ENCODE measurements at places on chromosomes 12 and 14. TPM values are rescaled to one million over a fixed set of nuclear protein-coding genes. Genes with fewer than 3 reads are reported as not detected.

DNA sequence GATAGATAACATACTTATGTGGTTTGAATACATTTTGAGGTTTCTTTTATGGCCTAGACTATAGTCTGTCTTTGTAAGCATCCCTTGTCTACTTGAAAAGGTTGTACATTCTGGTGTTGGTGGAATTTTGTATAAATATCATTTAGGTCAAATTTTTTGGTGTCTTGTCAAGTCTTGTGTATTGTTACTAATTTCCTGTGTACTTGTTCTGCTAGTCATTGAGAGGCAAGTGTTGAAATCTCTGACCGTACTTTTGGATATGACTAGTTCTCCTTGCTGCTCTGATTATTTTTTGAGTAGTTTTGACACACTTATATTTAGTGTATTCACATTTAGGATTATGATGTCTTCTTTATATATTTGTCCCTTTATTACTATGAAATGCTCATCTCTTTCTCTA lies 219.6 kb downstream of the CCDC91 start:
- H3K4me3 ChIP-seq: no peak overlapping the region
- DNase-seq: no peak
- peaks cover 38% of the 10 kb centered on the region for H3K36me3 ChIP-seq
- H3K27ac ChIP-seq: no peak overlapping the region

GRCh38 chr12:4787965-4788364 lies 67.8 kb downstream of the GALNT8 start:
- H3K4me3 ChIP-seq: no peak overlapping the region
- no peaks in the 10 kb centered on the region for H3K4me1 ChIP-seq
- peaks cover 4% of the 10 kb centered on the region for H3K36me3 ChIP-seq
- no peak overlapping the region for H3K27ac ChIP-seq
- H3K27me3 ChIP-seq: peaks cover 53% of the 10 kb centered on the region

DNA sequence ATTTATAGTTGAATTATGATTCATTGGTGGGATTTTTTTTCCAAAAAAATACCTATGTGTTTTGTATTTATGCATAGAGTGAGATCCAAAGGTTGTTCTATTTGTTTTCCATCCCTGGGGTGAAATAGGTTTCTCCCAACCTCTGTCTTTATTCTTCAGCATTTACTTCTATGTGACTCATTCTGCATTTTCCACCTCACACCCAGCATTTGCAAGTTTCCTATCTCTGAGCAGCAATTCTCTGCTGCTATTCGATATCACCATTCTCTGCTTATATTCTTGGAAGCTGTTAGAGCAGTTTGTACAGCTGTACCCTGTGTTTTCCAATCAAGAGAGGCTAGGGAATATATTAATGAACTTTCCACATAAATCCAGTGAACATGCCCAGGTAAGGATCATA lies 538.9 kb downstream of the SNAPC1 start:
- no peak overlapping the region for H3K4me3 ChIP-seq
- no peak for DNase-seq
- peaks cover 4% of the 10 kb centered on the region for H3K36me3 ChIP-seq
- H3K27ac ChIP-seq: no peak overlapping the region
- peaks cover 11% of the 10 kb centered on the region for H3K27me3 ChIP-seq

RDH12 gene
- not detected for polyA plus RNA-seq

FSCB gene
- not detected for polyA plus RNA-seq

DNA sequence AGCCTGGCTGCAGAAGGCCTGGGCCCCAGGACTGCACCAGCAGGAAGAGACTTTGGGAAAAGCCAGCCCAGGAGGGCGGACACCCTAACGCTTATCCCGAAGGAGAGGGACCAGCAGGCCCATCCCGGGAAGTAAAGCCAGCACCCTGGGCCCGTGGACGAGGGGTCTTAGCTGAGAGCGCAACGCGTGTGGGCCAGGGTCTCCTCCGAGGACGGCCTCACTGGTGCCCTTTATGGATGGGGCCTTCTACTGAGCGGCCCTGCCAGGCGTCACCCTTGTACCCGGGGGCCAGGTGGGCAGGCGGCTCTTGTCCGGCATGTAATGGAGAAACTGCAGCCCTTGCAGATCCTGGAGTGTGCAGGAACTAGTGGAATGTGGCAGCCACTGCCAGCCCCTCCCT lies 14.1 kb downstream of the TEDC1 start:
- H3K36me3 ChIP-seq: no peaks in the 10 kb centered on the region
- H3K4me3 ChIP-seq: no peak overlapping the region
- DNase-seq: no peak
- peaks cover 17% of the 10 kb centered on the region for H3K27me3 ChIP-seq
- H3K27ac ChIP-seq: no peak overlapping the region
- no peaks in the 10 kb centered on the region for H3K4me1 ChIP-seq

- H3K27me3 ChIP-seq: peaks cover 49% of the 10 kb centered on the region
- H3K27ac ChIP-seq: no peak overlapping the region
- no peak overlapping the region for H3K4me3 ChIP-seq
- no peak for DNase-seq
These were observed 75.3 kb upstream of the C14orf180 start for GRCh38 chr14:104504172-104504735.

HOXC9 gene
- polyA plus RNA-seq: not detected

DNA sequence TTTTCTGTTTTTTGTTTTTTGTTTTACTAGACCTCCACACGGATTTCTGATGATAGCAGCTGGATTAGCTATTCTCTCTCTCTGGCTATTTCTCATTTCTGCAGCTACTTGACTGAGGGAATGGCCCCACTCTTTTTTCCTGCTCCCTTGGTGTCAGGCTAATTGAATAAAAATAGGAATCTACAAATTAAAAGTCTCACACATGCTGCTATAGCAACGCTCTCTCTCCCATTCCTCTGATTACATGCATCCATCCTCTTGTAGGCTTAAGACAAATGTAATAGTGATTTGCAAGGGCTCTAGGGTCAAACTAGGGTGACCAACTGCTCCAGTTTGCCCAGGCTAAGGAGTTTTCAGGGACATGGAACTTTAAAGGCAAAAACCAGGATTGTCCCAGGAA lies 221.8 kb downstream of the PHLDA1 start:
- no peak overlapping the region for H3K27ac ChIP-seq
- H3K36me3 ChIP-seq: no peaks in the 10 kb centered on the region
- H3K4me3 ChIP-seq: no peak overlapping the region
- DNase-seq: no peak

DNA sequence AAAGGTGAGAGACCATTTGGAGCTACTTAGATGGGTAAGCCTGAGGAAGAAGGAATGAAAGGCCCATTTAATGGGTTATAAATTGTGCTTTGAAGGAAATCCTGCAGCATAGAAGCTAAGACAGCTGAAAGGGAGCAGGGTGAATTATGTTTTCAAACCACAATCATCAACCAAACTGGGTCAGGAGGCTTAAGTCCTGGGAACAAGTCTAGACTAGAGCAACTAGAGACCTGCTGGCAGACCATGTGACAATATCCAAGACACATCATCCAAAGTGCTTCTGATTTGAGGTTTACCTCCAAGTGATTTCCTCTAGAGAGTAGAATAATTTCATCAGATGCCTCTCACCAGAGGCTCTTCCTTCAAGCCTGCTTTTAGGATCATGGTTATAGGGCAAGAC lies 53.7 kb downstream of the MAP3K9 start:
- no peaks in the 10 kb centered on the region for H3K4me1 ChIP-seq
- no peaks in the 10 kb centered on the region for H3K27me3 ChIP-seq
- no peak overlapping the region for H3K4me3 ChIP-seq

CACNA1C gene
- 0.06 TPM for polyA plus RNA-seq

DCAF11 gene
- polyA plus RNA-seq: 79.5 TPM

DNA sequence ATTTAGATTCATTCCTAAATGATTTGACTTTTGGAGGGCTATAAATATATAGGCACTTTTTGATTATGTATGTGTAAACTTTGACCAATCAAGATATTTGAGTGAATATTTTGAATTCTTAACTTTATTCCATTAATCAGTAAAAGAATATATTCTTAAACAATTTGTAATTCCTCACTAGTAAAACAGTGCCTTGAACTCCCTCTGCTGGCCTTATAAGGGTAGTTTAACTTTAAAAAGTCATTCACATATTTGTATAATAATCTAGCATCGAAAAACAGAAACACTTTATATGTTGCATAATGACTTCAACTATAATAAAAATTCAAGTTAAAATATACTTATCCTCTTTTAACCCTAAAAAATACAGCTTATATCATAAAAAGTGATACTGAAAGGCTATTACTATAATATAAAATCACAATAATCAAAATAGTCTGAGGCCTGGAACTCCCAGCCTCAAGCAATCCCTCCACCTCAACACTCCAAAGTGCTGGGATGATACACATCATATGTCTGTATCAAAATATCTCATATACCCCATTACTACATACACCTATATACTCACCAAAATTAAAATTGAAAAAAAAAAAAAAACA lies 31.2 kb downstream of the CCDC59 start:
- no peak overlapping the region for H3K4me3 ChIP-seq
- DNase-seq: no peak
- H3K36me3 ChIP-seq: no peaks in the 10 kb centered on the region
- H3K4me1 ChIP-seq: no peaks in the 10 kb centered on the region
- H3K27ac ChIP-seq: no peak overlapping the region
- peaks cover 4% of the 10 kb centered on the region for H3K27me3 ChIP-seq

TAS2R9 gene
- not detected for polyA plus RNA-seq

GRCh38 chr12:51012570-51013236 lies 13.5 kb downstream of the SLC11A2 start:
- DNase-seq: no peak
- no peak overlapping the region for H3K4me3 ChIP-seq
- H3K36me3 ChIP-seq: no peaks in the 10 kb centered on the region

- H3K4me1 ChIP-seq: peaks cover 7% of the 10 kb centered on the region
- H3K27me3 ChIP-seq: no peaks in the 10 kb centered on the region
- no peak for DNase-seq
- H3K36me3 ChIP-seq: no peaks in the 10 kb centered on the region
These were observed 78.5 kb downstream of the MYRFL start for GRCh38 chr12:69903548-69903947.

GRCh38 chr12:74401035-74401434 lies 136.6 kb upstream of the ATXN7L3B start:
- no peak overlapping the region for H3K27ac ChIP-seq
- DNase-seq: no peak
- H3K27me3 ChIP-seq: no peaks in the 10 kb centered on the region
- no peak overlapping the region for H3K4me3 ChIP-seq
- H3K4me1 ChIP-seq: no peaks in the 10 kb centered on the region
- H3K36me3 ChIP-seq: no peaks in the 10 kb centered on the region
